Naive thymus-derived CD4-positive, alpha-beta T cell (primary cell): ENCODE measurements at places on chromosomes 1 and 21. TPM values are rescaled to one million over a fixed set of nuclear protein-coding genes. Genes with fewer than 3 reads are reported as not detected.

SPRR5 gene
- total RNA-seq = not detected

DNA sequence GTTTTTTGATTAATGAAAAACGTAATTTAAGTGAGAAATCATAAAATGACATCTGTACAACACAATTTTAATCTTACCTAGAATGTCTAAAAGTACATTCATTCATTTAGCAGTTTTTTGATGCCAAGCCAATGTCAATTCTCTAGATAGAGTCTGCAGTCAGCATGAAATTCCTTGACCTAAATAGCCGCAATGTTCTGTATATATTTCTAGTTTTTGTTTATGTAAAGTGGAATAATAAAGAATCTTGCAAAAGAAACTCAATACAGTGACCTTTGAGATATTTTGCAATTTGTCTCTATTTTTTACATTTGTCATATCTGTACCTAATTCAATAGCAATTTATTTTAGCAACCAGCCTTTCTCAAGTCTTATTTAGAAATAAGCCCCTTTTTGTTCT lies 176.0 kb downstream of the ATP6V1G3 start:
- no peak for DNase-seq

CFHR1 gene
- total RNA-seq = not detected

- DNase-seq = no peak
Measured at GRCh38 chr1:35561972-35562680, 4.5 kb downstream of the NCDN start.

NBPF4 gene
- total RNA-seq = 0.20 and 0.22 TPM in 2 replicates

GLUL gene
- total RNA-seq = 68.2 TPM

DNA sequence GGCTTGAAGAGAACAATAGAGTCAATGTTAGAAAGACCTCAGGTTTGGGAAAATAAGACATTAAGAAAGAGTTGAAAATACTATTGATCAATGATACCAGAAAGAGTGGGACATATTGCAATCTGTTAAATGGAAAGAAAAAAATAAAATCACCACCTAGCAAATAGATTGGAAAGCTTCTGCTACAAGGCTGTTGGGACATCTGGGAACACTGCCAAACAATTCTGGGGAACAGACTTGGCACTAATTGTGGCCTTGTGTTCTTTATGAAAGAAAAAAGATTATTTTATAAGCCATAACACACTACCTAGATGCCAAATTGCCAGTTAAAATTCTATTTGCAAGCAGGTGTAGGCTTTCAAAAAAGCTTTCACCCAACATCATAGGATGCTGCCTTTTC lies 137.8 kb downstream of the TSEN15 start:
- no peak for DNase-seq

ZSCAN20 gene
- 0.77 TPM for total RNA-seq

- DNase-seq = no peak
Measured at GRCh38 chr1:6783936-6784559, 1.2 kb upstream of the CAMTA1 start.
